Muscle of leg (tissue), 16 donors: ENCODE measurements at places on chromosomes 6 and 20. TPM values are rescaled to one million over a fixed set of nuclear protein-coding genes. Genes with fewer than 3 reads are reported as not detected.

DNA sequence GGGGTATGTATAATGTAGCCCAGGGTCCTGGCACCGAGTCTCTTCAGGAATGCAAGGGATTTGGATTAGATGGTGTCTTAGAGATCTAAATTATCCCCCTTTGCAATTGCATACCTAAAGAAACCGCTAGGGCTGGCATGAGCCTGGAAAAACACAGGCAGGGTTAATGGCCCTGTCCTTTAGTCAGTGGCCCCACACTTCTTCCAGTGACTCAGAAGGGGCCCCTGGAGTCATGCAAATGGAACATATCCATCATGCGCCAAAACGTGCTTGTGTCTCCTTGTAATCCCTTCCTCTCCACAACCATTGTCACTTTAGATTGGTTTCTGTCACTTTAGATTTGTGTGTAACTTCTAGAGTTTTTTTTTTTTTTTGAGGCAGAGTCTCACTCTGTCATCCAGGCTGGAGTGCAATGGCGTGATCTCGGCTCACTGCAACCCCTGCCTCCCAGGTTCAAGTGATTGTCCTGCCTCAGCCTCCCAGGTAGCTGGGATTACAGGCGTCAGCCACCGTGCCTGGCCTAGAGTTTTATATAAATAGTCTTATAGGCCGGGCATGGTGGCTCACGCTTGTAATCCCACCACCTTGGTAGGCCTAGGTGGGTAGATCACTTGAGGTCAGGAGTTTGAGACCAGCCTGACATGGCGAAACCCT lies 8.7 kb upstream of the MYBL2 start:
- DNase-seq = peak; percentile 12

GRCh38 chr20:63120808-63121090 lies 95.2 kb downstream of the YTHDF1 start:
- no peak for DNase-seq

- DNase-seq = no peak
Observed at GRCh38 chr20:48866936-48867335, 39.1 kb upstream of the PREX1 start.

Gene TFAP2C
- polyA plus RNA-seq = 0.38 TPM
